IPS DF 6.9 (cell line): ENCODE measurements at places on chromosomes 7 and 10.

DNA sequence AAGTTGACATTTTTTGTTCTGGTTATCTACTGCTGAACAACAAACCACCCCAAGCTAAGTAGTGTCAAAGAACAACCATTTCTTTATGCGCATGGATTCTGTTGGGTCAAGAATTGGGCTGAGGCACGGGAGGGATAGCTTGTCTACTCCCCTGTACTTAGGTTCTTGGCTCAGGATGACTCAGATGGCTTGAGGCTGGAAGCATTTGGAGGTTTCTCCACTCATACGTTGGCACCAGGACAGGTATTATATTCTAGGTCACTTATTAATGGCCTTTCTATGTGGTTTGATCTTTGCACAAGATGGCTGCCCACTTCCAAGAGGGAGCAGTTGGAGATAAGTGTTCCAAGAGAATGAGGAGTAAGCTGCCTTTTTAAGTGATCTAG is 11.8 kb upstream of the TFAM start:
- no peak for DNase-seq

DNA sequence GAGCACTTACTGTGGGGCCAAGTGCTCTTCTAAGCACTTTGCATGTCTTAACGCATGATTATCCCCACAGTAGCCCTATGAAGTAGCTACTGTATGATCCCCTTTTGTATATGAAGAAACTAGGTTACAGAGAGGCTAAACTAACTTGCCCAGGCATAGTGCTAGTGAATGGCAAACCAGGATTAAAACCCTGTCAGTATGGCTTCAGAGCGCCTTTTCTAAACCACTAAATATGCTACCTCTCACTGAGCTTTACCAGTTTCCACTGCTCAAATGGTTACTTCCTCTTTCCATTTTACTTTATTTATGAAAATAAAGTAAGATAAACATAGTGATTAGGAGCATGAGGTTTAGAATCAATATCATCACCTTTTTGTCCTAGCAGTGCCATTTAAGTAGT is 73.6 kb downstream of the PODXL start:
- no peak for DNase-seq

- no peak for DNase-seq
Measured at GRCh38 chr7:36092221-36092771, 60.8 kb upstream of the EEPD1 start.

DNA sequence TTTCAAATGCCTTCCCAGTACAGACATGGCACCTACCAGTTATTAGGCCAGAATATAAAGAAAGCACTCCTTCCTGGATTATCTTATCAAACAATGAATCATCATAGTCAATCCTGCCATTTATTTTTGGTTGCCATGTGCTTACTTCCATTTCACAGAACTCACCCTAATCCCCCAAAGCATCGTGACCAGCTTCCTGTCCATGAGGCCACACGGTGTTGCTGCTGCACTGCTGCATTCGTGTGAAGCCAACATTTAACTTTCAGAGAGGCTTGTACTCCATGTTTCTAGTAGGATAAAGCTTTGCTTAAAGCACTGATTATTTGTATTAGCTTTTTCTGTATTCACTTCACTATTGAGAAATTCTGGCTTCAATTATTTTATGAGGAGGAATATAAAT is 14.4 kb downstream of the COL28A1 start:
- no peak for DNase-seq

- DNase-seq: no peak
Measured at GRCh38 chr10:25382029-25382810, 207.4 kb downstream of the GPR158 start.

GRCh38 chr10:117537904-117538524 is 4.5 kb upstream of the EMX2 start:
- DNase-seq: no peak

GRCh38 chr7:104137971-104138370 is 69.8 kb downstream of the ORC5 start:
- no peak for DNase-seq

- no peak for DNase-seq
Measured at GRCh38 chr10:110169586-110169985, 37.8 kb upstream of the MXI1 start.
